NCI-H345 (cell line): ENCODE measurements at places on chromosomes 12 and 14.

GRCh38 chr12:76375470-76375869, 27.3 kb upstream of the BBS10 start:
- DNase-seq: no peak

DNA sequence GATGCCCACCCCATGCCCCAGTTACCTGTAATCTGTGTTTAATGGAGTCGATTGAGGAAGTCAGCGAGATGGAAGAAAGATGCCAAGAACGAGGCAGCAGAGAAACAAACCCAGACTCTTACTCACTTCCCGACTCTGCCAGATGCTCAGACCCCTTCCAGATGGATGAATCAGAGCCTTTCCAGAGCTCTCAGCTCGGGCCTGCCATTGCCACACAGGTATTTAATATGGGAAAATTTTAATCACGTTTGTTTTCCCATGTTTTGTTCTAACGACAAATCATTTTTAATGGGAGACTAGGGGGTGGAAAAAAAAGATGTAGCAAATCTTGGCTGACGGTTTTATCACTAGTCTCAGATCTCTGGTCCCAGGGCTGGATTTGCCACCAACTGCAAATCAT, 72.5 kb upstream of the SRRM4 start:
- no peak for DNase-seq

GRCh38 chr14:73465823-73466532, 7.6 kb upstream of the NUMB start:
- no peak for DNase-seq

GRCh38 chr12:58148405-58148804, 207.0 kb downstream of the ATP23 start:
- DNase-seq: no peak

- DNase-seq: no peak
These were observed 96.5 kb downstream of the DUSP16 start for GRCh38 chr12:12466157-12466556.

GRCh38 chr12:69412655-69413054, 53.1 kb downstream of the YEATS4 start:
- no peak for DNase-seq

GRCh38 chr12:9049520-9050133, 60.3 kb downstream of the KLRG1 start:
- peak; percentile 3 for DNase-seq

DNA sequence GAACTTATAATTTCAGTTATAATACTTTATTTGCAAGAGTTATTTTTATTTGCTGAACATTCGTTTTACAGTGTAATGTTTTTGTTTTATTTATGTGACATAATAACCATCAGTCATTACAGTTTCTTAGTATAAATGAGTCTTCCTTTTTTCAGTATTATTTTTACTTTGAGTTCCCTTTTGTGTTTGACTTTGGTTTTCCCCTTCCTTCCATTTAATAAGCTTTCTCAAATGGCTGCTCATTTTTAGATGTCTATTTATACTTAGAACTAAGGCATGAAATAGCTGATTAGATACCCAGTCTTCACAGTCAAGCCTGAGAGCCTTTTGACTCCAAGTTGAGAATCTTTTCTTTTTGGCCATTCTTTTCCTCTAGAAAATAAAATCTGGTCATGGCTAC, 404.5 kb downstream of the LRFN5 start:
- no peak for DNase-seq

DNA sequence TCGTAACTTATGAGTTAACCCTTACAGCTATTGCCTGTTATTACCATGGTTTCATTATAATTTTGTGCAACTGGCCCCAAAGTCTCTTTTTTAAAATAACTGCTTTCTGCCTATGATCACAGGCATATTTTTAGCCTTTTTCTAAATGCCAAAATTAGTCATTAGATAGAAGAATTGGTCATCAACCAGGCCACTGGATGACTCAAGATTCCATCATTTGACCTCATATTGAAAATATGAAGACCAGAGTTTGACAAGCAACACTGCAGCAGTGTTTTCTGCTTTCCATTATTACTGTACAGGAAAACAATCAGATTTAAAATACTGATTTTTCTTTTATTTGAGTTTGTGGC, 54.7 kb upstream of the OTOGL start:
- no peak for DNase-seq

- DNase-seq: no peak
These were observed 113.1 kb upstream of the CCND2 start for GRCh38 chr12:4160314-4161040.

DNA sequence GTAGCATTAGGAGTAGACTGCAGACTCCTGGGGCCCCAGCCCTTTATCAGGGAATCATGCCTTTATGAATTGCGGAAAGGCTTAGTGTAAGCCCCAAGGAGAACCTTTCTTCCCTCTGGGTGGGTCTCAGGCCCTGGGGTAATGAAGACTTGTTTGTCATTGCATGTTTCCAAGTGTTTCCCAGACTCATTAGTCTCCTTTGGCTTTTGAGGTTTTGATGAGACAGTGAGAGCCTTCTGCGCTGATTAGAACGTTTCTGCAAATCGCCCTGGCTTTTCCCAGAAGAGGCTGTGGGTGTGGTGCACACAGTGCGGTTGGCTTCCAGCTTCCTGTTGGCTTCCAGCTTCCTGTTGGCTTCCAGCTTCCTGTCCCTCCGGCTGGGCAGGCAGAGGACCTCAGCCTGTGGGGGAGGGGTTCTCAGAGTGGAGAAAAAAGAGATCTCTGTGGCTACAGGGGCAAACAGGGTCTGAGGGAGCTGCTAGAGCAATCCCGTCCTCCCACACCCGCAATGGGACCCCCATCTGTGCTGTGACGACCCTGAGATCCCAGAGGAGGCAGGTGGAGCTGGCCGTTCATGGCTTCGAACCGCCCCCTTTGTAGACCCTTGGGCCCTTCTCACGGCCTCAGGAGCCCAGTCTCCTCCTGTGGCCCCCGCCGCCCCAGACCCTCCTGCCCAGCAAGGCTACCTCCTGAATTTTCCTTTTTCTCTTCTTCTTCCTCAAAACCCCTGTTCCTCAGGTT, 42.1 kb downstream of the GPR68 start:
- no peak for DNase-seq

GRCh38 chr12:78787576-78787975, 77.0 kb upstream of the SYT1 start:
- DNase-seq: no peak

DNA sequence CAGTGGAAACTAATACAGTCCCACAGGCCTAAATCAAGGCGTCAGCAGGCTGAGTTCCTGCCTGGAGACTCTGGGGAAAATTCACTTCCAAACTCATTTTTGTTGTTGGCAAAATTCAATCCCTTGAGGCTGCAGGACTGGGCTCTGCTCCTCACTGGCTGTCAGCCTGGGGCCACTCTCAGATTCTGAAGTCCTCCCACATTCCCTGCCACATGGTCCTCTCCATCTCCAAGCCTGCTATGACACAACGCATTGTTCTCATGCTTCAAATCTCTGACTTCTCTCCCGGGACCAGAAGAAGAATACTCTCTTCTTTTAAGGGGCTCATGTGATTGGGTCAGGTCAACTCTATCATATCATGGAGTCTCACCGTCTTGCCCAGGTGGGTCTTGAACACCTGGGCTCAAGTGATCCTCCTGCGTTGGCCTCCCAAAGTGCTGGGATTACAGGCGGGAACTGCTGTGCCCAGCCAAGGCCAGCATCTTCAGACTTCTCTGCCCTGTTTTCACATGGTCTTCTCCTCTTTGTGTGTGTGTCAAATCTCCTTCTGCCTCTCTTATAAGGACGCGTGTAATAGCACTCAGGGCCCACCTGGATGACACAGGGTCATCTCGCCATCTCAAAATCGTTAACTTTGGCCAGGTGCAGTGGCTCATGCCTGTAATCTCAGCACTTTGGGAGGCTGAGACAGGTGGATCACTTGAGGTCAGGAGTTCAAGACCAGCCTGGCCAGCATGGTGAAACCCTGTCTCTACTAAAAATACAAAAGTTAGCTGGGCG, 9.7 kb downstream of the P2RX7 start:
- DNase-seq: no peak

DNA sequence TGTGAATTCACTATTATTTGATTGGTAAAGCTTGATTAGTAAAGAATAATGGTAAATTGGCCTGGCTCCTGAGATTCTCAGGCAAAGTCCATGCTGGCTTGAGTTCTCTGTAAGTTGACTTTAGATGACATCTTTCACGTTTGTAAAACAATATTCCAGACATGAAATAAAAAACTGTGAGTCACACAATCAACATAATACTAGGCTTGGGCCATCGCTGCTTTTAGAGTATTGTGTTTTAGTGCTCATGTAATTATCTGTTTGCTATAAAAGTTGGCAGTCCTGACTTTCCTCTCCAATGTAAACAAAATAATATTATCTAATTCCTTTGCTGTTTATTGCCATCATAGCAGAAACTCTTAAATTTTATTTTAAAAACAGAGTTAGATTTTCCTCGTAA, 3.9 kb upstream of the TBC1D30 start:
- no peak for DNase-seq

- peak; percentile 50 for DNase-seq
These were observed 46.1 kb upstream of the PTPRO start for GRCh38 chr12:15276088-15276698.

- no peak for DNase-seq
These were observed 23.6 kb upstream of the SSTR1 start for GRCh38 chr14:38184132-38184531.

DNA sequence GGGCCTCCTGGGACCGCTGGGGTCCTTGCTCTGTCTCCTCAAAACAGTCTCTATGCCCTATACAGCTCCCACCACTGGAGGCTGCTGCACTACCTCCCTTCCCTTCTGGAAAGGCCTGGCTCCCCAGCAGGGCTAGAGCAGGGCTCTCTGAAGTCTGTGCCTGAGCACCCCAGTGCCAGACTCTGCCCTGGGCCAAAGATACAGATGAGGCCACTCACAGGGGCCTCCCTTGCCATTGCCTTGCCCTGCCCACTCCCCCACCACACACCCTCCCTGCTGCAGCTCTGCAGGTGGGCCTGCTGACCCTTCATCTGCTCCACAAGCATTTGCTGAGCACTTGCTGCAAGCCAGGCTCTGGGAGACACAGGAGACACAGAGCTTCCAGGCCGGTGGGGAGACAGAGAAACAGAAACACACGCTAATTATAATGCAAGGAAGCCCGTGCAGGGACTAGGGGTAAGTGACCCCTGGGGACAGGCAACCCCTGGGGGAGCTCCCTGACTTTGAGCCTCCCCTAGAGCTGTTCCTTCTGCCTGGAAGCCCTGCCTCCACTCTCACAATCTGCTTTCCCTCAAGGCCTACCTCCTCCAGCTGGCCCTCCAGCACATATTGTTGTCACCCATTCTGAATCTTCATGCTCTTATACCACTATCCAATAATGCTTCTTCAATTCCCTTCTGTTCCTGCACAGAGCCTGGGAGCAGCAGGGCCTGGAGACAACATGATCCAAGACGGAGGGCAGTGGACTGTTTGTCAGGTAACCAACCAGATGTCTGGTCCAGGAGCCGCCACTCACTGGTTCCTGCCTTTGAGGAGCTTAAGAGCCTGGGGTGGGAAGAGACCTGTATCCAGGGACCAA, 32.6 kb upstream of the PNMA1 start:
- no peak for DNase-seq

DNA sequence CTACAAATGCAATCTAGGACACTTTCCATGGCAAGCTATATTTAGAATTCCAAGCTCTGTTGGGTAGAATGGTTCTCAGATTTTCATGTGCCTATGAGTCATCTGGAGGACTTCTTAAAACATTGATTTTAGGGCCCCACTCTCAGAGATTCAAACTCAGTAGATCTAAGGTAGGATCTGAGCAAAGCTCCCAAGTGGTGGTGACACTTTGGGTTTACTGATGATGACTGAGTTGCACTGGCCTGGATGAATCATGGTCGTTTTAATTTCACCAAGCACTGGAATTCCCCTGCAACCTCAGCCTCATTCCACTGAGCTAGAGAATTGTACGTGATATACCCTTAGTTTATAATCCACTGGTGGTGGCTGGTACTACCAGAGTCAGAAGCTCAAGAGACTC, 86.5 kb downstream of the PPM1H start:
- no peak for DNase-seq

DNA sequence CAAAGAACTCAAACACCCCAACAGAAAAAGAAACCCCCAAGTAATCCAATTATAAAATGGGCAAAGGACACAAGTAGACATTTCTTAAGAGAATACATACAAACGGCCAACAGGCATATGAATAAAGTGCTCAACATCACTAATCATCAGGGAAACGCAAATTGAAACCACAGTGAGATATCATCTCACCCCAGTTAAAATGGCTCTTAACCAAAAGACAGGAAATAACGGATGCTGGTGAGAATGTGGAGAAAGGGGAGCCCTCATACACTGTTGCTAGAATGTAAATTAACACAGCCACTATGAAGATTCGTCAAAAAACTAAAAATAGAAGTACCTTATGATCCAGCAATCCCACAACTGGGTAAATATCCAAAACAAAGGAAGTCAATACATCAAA, 52.4 kb downstream of the CLMN start:
- DNase-seq: no peak

- no peak for DNase-seq
These were observed 1.2 kb downstream of the ACOT6 start for GRCh38 chr14:73613419-73613963.

- DNase-seq: peak; percentile 72
These were observed 206.5 kb downstream of the ETV6 start for GRCh38 chr12:11855983-11856374.

GRCh38 chr14:85308531-85309300, 221.2 kb upstream of the FLRT2 start:
- peak; percentile 76 for DNase-seq
